CD4-positive, alpha-beta T cell treated with Interleukin-6 at 100 ng/mL for 8 hours (primary cell): ENCODE measurements at places on chromosomes 5 and 9.

GRCh38 chr9:136143215-136144001, 24.7 kb upstream of the TMEM250 start:
- no peak for DNase-seq

DNA sequence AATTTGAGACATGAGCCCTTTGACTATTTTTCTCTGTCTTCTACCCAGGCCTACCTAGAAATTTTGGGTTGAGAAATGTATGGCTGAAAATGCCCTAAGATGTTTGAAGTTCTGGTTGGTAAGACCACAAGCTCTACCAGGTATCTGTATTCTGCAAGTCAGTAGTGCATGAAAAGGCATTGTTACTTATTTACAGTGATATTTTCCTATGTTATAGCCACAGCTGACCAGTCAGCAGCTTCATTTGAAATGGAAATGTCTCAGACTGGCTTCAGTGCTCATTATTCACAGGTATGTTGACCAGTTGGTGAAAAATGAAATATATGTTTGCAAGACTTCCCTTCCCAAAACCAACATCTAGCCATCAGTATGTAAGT, 91.9 kb upstream of the ITGA2 start:
- no peak for DNase-seq

DNA sequence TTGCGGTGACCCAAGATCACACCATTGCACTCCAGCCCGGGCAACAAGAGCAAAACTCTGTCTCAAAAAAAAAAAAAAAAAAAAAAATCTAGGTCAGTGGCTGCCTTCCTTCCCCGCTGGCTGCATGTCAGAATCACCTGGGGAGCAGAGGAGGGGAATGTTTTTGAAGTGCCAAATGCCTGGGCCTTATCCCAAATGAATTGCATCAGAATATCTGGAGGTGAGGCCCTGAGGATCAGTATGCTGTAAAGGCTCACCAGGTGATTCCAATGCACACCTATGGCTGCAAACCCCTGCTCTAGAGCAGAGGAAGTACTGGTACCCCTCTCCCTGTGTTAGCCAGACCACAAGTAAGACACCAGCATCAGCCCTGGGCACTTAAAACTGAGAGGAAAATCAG, 44.7 kb upstream of the GABRP start:
- no peak for DNase-seq

DNA sequence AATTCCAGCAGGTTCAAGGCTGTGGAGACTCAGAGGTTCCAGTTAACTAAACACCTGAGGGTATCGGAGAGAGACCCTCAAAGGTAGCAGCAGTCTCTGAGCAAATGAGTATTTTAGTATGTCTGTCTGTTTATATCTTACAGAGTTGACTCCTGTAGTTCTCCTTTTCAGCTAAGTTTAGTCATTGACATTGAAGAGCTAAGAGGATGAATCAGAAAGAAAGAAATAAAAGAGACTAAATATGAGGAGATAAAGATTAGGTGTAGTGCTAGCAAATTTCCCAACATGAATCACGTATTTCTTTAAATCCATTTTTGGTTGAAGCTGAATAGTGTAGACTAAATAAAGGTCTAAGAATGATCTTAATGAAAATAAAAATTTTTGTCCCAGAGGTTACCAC, 474.0 kb upstream of the RGMB start:
- no peak for DNase-seq

DNA sequence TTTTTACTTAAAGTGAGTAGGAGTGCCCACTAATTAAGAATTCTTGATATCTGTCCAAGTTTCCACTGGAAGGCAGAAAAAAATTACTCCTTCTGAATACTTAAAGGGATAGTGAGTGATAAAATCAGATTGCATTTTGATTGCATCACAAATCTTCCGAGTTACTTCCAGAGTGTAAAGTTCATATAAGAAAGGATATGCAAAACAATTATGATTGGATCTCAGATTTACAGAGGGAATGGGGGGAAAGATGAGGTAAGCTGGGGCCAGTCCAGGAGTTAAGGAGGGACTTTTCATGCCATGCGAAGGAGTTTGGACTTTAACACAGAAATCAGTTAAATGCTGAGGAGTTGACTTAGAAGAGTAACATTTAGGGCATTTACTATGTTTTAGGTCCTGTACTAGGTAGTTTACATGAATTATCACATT, 9.3 kb upstream of the RNF145 start:
- no peak for DNase-seq

- DNase-seq = no peak
These were observed 148.9 kb downstream of the DOCK2 start for GRCh38 chr5:169785771-169786618.

GRCh38 chr9:123548741-123549545, 192.9 kb downstream of the CRB2 start:
- DNase-seq = no peak

DNA sequence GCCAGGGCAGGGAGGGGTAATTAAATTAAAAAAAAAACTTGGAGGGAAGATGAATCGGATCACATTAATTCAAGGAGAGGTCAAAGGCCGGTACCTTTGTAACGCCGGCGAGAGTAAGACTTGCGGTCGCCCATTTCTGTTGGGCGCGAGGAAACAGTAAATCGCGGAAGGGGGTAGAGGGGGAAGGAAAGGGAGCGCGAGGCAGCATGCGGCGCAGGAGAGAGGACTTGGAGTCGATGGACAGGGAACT, 324 bp upstream of the RGMB start:
- DNase-seq = no peak

DNA sequence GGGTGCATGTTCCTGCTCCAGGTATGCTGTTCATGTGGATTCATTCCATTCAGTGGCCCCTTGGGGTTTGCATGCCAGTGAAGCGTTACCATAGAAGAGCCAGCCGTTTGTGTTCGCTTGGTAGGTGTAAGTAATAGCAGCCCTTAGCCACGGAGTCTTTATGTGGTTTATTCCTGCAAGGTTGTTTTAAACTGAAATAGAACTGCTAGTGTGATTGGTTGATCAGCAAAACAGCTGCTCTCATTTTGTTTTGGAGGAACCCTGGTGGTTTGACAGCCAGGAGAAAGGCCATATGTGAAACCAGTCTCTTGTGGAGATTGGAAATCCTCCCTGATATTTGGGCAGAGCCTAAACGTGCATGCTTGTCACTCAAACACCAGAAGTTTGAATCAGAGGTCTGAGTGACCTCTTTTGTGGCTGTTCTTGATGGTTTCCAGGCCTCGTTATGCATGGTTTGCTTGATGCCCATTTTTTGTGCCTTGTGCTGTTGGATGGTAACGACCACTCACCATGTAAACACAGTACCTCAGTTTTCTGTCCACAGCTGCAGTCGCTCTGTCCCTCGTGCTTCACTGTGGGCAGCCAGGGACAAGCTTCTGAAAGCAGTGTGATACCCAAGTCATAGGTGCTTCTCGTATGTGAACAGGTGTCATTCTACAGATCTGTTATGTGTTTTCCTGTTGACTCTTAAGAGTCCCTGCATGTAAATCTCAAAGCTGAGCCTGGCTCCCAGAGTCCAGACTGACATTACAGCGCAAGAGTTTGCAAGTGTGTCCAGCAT, 58.3 kb upstream of the NXNL2 start:
- DNase-seq = no peak

- DNase-seq = no peak
These were observed 439.5 kb downstream of the GADD45G start for GRCh38 chr9:90044263-90044662.

DNA sequence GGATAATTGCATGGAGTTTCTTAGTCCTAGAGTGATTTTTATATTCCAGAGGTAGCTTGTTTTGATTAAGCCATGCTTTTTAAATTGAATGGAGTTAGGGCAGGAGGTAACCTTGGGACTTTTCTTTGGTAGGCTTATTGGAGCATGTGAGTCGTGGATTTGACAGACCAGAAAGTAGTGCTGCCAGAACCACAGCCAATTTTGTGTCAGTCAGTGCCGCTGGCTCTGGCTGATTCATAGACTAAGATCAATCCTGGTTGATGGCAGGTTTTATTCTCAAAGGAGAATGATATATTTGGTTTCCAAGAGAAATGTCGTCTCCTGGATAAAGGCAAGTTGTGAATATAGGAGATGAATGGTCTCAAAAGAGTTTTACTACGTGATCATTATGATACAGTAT, 20.3 kb downstream of the RAI14 start:
- no peak for DNase-seq

DNA sequence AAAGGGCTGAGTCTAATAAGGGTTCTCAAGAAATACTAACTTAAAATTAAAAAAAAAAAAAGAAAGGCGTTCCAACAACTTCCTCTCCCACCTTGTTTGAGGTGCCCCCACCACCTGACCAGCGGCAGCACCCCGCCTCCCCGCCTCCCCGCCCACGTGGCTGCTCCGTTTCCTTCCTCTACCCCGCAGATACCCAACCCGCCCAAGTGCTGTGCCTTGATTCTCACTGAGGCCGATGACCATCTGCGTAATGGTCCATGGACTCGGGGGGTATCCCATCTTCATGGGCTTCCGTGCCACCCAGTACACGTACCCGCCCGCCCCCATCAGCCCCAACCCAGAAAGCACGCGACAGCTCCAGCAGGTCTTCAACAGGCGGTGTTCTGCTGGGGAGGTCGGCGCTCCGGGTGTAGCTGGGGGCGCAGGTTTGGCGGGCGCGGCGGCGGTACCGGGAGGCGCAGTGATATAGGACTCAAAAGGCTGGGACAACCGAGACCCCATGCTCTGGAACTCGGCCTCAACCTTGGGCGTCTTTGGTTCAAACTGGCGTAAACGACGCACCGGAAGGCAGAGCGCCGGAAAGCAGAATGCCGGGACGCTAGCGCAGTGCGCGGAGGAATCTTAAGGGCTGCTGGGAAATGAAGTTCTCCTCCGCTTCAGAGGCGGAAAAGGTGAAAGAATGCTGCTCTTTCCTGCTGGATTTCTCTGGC, at the start of gene DMAC1:
Gene DMAC1 (minus strand): TSS at position 545 of the 710 bp plus-strand sequence. CDS start 44 bp downstream, at position 501.
- DNase-seq = peak; percentile 71

DNA sequence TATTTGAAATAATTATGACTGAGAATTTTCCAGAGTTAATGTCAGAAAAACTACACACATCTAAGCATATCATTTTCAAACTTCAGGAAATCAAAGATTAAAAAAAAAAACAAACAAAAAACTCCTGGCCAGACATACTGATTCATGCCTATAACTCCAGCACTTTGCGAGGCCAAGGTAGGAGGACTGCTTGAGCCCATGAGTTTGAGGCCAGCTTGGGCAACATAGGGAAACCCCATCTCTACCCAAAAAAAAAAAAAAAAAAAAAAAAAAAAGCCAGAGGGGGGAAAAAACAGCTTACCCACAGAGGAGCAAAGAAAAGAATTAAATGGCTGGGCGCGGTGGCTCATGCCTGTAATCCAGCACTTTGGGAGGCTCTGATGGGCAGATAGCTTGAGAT, 22.4 kb downstream of the EFCAB9 start:
- DNase-seq = no peak

GRCh38 chr5:5327126-5327525, 95.4 kb upstream of the ICE1 start:
- no peak for DNase-seq
